ENCODE measurements at places on chromosomes 1 and 21. TPM values are rescaled to one million over a fixed set of nuclear protein-coding genes. Genes with fewer than 3 reads are reported as not detected.

The DCST1 gene
- total RNA-seq: not detected

The SPATA17 gene
- total RNA-seq: 0.22 TPM

The RGSL1 gene
- total RNA-seq: not detected

The SH2D1B gene
- total RNA-seq: 0.07 TPM

The ZNF593OS gene
- not detected for total RNA-seq

DNA sequence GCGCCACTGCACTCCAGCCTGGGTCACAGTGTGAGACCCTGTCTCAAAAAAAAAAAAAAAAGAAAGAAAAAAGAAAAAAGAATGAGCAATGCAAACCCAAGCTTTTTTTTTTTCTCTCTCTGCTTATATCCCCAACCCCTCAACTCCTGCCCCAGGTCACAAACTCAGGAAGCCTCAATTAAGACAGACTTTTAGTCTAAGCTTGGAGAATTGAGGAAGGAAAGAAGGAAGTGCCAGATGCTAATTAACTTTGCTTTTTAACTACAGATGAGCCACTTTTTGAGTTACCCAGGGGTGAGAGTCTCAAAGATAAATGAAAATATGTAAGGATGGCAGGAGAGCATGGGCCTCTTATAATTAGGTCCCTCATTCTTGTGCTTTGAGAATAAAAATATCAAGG, 33.3 kb downstream of the PIK3CD start:
- DNase-seq: no peak

DNA sequence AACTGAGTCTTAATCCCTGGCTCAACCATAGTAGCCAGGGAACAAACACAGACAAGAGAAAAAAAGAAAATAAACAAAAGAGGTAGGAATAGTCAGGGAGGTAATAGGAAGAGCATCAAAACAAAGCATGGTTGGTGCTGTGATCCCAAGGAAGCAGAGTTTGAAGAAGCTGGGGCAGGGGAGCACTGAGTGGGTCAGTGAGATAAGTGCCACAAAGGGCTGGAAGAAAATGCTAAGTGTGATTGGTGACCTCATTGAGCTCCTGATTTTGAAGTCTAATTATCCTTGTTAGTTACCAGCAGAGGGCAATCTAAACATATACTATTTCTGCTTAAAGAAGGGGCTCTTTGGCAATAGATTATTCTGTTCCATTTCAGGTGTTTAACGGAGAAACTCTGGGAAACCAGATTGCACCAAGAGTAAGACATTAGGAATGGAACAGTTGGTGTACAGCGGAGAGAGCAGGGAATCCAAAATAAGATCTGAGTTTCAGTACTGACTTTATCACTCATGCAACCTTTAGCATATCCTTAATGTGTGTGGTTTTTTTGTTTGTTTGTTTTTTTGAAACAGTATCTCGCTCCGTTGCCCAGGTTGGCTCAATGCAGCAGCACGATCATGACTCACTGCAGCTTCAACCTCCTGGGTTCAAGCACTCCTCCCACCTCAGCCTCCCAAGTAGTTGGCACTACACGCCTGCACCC, 30.7 kb upstream of the KIAA1614 start:
- DNase-seq: no peak

GRCh38 chr1:77950873-77951272, 28.0 kb downstream of the FUBP1 start:
- DNase-seq: no peak

DNA sequence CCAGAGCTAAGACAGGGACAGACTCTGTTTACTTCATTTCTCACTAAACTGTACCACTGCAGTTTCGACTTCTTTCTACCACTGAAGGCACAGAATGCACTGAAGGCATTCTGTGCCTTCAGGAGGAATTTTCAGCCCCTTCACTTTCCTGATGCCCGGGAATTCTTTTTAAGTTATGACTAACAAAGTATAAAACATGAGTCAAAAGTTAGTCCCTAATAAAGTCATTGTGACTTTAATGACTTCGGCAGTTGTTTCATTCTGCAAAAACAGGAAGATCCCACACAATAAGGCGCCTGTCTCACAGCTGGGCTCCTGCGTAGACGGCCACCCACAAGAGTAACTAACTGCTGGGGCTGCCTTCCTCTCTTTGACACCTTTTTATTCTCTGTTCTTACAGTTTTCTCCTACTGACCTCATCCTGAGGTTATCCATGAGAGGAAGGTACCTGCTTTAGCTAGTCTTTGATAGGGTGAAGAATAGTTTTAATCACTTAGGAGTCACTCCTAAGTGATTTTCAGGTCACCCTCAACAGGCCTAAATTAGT, 183.9 kb upstream of the SGIP1 start:
- no peak for DNase-seq

- peak; percentile 45 for DNase-seq
These were observed 142.8 kb downstream of the ZZZ3 start for GRCh38 chr1:77539519-77540142.

DNA sequence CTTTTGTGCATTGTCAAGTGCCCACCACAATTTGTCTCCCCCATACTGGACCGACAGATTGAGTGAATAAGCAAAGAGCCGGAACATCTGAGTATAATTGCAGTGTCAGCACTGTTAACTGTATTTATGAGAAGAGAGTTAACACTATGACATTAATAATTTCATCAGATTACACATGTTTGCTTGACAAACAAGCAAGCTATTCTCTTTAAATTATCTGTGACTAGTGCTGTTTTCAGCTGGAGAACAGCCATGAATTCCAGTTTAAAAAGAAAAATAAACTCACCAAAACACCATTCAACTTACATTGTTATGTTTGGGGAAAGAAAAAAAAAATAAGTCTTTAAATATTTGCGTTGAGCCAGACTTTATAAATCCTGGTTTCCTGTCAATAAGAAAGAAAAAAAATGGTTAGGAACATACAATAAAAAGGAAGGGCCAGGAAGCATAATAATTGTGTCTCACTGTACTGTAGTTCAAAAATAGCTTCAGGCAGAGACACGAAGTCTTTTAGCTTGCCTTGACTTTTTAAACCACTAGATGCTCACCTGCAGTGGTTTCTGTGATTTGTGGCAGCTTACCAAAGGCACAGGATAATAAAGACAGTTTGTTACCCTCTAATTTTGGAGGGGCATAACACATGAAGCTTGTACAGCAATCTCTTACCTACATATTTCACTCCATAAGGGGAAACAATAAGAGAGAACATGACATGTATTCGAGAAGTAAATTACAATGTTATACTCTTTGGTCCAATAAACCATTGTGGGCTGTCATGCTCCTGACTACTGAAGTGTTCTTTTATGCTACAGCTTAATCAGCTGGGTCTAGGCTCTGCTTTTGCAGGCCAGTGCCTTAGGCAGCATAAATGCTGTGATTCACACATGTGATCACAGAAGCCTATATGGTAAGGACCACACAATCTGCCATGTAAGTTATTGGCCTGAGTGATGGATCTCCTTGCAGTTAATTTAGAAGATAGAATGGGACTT, 302.0 kb upstream of the ADGRL2 start:
- no peak for DNase-seq

GRCh38 chr1:168567568-168567967, 8.8 kb upstream of the XCL1 start:
- DNase-seq: no peak

- no peak for DNase-seq
These were observed 335.7 kb upstream of the NCAM2 start for GRCh38 chr21:20662514-20662913.

- DNase-seq: no peak
These were observed 77.8 kb downstream of the BACH1 start for GRCh38 chr21:29376556-29376955.

All from epithelial cell of proximal tubule (primary cell).